ENCODE measurements at places on chromosomes 11 and 22.

- DNase-seq, result no peak
Measured at GRCh38 chr11:70467201-70468085, 69.1 kb downstream of the CTTN start.

- no peak for DNase-seq
Measured at GRCh38 chr11:44916801-44917385, 33.8 kb downstream of the TP53I11 start.

DNA sequence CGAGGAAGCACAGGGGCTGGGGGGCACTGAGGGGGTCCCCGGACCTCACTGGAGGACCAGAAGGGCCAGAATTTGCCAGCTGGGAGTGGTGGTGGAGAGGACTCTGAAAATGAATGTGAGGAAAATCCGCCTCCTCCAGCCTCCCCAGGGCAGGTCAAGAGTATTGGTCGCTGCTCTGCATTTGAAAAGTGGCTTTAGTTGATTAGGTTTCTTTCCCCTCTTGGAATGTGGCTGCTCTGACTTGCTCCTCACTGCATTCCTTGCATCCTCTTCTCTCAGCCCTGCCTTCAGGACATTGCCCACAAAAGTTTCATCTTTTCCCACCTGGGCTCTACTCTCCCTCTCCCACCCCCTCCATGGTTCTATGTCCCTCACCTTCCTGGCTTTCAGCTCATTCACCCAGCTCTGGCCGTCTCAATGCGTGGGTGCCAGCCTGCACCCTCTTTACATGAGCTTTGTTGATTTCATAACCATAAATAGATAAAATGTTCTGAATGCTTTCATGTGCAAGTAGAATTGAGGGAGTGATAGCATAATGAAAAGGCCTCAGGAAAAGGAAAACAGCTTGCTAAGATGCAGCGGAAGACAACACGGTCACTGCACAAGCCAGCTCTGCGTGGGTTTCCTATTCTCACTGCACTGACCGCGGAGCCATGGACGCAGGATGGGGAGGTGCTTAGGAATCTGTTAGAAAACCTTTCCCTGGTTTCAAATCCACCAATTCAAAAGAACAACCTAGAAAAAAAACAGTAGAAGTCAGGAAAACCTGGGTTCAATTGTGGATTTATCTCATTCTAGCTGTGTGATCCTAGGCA is 6.5 kb upstream of the NPAS4 start:
- DNase-seq, result no peak

- DNase-seq, result no peak
Measured at GRCh38 chr22:33519071-33519973, 401.0 kb downstream of the LARGE1 start.

- DNase-seq, result no peak
Measured at GRCh38 chr22:45828841-45829240, 148.1 kb downstream of the WNT7B start.

DNA sequence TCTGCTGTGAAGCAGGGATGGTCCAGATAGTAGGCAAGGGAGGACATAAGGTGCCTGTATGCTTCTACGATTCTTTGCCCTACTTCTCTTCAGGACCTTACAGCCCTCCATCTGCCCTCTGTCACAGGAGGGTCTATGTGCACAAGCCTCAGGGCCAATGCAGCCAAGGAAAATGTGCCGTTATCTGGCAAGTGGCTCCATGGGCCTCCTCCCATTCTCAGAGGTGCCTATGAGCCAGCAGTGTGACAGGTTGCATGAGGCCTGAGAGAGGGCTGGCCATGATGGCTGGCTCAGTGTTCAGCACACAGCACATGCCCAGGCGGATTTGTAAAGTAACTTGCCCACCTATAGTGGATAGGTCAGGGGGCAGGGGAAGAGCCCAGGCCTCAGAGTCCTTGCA is 51.3 kb upstream of the SUSD2 start:
- no peak for DNase-seq

- peak; percentile 15 for DNase-seq
Measured at GRCh38 chr11:10076458-10077141, 217.4 kb downstream of the SBF2 start.

DNA sequence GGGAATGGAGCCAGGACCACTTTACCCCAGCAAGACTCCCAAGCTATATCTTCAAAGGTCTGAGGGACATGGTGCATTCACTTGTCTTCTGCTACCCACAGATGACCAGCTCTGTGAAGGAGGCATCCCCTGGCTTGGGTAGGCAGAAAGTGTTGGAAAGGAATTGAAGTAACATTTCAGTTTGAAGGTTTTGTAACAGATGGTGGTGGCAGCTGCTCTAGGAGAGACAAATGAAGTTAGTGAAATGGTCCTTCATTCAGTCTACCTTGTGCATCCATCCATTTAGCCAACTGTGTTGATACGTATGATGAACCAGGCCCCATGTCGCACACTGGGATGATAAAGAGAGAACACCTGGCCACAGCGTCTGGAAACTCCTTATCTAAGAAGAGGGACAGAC is 140.5 kb downstream of the COMMD9 start:
- DNase-seq, result no peak

DNA sequence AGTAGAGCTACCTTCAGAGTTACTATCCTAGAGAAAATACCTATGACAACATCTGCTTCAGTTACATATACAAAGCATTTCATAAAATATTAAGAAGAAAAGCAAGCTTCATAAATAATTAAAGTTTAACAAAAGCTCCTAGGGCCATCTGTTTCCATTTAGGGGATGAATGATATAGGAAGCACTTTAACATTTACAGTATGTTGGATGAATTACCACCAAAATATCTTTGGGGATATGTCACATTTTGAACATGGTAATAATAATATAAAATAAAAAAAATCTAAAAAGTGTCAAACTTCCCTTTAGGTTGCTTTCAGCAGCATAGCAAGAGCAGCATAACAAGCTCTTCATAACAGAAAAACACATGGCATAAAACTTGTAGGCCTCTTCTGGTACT is 104.6 kb downstream of the ATG16L2 start:
- DNase-seq, result no peak

DNA sequence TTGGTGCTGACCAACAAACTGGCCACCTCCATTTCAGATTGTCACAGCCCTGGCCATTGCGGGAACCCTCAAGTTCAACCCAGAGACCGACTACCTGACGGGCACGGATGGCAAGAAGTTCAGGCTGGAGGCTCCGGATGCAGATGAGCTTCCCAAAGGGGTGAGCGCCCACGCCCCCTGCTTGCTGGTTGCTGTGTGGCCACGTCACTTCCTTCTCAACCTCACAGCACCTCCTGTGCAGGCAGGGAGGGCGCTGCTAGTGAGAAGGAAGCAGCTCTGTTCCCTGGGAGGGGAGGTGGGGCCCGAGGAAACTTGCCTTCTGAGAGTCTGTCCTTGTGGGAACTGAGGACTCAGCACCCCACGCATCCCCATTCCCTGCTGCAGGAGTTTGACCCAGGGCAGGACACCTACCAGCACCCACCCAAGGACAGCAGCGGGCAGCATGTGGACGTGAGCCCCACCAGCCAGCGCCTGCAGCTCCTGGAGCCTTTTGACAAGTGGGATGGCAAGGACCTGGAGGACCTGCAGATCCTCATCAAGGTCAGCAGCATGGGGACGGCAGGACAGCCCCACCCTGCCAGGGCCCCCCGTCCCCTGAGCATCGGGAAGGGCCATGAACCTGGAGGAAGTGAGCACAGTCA is 19.3 kb downstream of the POLR3H start:
- no peak for DNase-seq

- DNase-seq, result no peak
Measured at GRCh38 chr11:115921986-115922385, 417.8 kb upstream of the CADM1 start.

GRCh38 chr11:12897867-12898266 is 111.2 kb upstream of the RASSF10 start:
- no peak for DNase-seq

GRCh38 chr11:128687321-128687720 is 6.6 kb upstream of the FLI1 start:
- DNase-seq, result no peak

DNA sequence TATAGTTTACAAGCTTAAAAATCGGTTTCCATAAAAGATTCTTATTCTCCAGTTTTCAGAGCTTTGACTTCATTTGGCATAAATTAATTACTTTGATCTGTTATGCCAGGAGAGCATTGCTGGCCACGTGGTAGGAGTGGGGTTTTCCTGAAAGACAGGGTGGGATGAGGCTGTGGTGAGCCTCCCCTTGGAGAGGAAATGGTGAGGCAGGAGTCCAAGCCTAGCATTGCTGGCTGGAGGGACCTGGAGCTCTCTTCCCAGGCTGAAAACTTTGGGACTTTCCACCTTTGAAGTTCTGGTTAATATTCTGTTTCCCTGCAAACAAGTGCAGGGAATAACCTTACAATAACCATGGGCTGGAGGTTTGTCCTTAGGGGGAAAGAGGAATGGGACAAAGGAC is 21.1 kb upstream of the CSF2RB start:
- no peak for DNase-seq

DNA sequence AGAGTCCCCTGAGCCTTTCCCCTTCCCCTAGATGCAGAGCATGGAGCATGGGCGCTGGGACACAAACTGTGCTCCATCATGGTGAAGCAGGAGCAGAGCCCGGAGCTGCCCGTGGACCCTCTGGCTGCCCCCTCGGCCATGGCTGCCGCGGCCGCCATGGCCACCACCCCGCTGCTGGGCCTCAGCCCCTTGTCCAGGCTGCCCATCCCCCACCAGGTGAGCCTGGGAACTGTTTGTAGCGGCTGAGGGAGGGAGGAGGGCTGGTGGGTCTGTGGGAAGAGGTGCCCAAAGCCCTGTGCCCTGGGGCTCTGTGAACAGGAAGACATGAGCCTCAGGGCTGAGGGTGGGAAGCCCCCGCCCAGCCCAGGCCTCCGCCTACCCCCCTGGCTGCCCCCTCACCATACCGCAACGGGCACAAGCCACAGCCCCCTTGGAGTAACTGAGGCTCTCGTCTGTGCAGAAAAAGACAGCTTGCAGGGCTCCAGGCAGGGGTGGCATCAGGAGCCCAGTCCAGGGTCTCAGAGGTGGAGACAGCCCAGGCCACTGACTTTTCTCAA is 30.4 kb downstream of the CREB3L1 start:
- DNase-seq, result no peak

All from GM04503 (cell line).